ENCODE measurements at places on chromosomes 6 and 20.

- DNase-seq, result no peak
These were observed 116.3 kb upstream of the AFDN start for GRCh38 chr6:167710363-167710920.

GRCh38 chr6:46469021-46469420, 22.2 kb downstream of the RCAN2 start:
- no peak for DNase-seq

DNA sequence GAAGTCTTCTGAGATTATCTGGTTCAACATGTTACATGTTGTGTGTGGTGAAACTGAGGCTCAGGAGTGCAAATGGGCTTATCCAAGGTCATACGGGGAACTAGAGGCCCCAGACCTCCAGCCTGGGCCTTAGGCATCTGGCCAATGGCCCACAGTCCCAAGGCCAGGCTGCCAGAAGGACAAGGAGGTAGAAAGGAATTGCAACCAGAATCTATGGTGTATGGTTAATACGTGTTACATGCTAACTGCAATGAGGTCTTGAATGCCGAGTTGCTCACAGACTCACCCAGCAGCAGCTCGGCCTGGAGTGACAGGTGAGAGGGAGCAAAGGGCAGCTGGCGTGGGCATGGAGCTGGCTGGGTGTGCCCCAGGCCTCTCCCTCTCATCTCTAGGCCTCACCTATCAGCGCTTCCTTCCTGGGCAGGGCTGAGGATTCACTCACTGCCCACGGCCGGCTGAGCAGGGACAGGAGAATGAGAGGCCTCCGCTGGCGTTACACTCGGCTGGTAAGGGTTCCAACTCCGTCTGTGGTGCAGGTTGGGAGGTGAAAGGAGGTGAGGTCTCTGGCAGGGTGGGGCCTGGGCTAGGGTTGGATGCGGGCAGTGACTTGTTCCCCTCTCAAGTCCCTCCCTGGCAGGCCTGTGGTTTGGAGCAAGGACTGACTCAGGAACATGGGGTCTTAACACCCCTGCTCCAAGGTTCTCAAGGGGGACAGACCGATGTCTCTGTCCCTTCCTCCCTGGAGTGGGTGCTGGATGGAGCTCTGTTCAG, at the start of gene TLDC2:
Gene TLDC2 (plus strand): TSS at position 437 of the 771 bp plus-strand sequence. CDS start 37 bp downstream, at position 474.
- DNase-seq, result no peak

GRCh38 chr6:115667478-115668026, 393.1 kb downstream of the FRK start:
- no peak for DNase-seq

GRCh38 chr6:53718597-53719460, 53.3 kb upstream of the KLHL31 start:
- DNase-seq, result no peak

DNA sequence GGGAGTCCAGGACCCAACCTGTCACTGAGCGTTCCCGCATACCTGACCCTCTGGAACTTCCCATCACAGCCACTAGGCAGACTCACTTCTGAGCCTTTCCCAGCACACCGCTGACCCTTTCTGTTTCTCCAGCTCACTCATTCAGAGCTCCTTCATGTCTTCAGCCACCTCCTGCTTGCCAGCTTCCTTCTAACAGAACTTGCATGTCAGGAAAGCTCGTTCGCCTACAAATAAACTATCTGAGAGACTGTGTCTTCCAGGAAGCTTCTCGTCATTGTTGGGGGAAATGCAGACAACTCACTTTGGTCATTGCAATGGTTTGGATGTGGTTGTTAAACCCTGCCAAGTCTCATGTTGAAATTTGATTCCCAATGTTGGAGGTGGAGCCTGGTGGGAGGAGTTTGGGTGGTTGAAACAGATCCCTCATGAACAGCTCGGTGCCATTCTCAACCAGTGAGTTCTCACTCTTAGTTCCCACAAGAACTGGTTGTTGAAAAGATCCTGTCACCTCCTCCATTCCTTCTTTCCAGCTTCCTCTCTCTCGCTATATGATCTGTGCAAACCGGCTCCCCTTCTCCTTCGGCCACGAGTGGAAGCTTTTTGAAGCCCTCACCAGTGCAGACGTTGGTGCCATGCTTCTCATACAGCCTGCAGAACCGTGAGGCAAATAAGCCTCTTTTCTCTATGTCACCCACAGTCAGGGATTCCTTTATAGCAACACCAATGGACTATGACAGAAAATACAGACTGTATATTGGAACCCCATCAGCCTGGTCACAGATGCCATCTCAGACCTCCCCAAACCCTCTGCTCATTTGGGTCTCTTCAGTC, 1.4 kb upstream of the MUC21 start:
- DNase-seq, result no peak

All from activated gamma-delta T cell (primary cell).